CD4-positive, alpha-beta T cell treated with Interleukin-4 for 4 hours (primary cell): ENCODE measurements at places on chromosomes 12 and 14.

GRCh38 chr14:72024043-72024407, 91.8 kb downstream of the RGS6 start:
- DNase-seq, result peak; percentile 54

DNA sequence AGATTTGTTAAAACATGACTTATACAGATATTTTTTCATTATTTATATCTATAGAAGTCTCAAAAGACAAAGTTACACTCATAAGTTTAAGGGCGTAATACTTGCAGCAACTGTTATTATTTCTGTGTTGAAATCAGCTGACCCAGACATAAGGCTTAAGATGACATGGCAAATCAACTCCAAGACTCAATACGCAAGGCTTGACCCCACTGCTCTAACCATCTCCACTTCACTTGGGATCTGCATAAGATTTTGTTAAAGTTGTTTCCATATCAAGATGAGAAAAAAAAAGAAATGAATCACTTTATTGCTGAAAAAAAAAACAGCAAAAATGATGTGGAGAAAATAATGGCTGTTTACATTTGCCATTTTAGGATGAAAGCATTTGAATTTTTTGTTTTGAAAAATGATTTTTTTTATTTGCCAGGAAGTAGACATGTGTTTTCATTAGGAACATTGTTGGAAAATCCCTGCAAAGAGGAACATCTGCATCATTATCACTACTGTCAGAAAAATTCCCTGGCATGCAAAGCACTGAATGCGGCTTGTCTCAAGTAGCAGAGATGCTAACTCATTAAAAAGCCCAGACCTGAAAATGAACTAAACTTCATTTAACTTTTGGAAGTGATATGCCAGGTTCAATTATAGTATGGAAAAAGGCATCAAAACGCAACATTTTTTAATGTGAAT, 73.5 kb downstream of the LIN7A start:
- no peak for DNase-seq

DNA sequence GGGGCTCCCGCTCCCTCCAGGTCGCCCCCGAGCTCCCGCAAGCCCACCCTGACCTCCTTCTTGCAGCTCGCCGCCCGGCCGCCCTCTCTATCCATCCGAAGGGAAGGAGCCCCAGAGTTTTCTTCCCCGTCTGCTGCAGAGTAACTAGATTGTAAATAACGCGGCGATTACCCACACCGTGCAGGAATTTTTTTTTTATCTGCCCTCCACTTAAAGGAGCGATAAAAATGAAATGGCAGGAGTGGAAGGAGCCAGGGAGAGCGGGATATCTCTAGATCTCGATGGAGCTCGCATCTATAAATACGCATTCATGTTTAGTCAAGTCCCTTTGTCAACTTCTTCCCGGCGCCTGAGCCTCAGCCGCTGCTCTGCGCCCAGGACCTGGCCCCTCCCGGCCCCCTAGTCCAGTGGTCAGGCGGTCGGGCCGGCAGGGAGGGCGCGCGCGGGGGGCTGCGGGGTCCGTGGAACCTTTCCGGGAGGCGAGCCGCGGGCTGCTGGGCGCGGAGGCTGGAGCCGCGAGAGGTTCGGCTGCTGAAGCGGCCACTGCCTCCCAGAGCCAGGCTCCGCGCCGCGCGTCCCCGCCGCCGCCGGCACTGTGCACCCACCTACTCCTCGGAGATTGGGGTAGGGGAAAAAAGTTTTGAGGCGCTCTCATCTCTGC, 386.0 kb downstream of the BCAT1 start:
- DNase-seq, result no peak

- DNase-seq, result no peak
Measured at GRCh38 chr14:79583738-79584408, 627.4 kb downstream of the DIO2 start.

DNA sequence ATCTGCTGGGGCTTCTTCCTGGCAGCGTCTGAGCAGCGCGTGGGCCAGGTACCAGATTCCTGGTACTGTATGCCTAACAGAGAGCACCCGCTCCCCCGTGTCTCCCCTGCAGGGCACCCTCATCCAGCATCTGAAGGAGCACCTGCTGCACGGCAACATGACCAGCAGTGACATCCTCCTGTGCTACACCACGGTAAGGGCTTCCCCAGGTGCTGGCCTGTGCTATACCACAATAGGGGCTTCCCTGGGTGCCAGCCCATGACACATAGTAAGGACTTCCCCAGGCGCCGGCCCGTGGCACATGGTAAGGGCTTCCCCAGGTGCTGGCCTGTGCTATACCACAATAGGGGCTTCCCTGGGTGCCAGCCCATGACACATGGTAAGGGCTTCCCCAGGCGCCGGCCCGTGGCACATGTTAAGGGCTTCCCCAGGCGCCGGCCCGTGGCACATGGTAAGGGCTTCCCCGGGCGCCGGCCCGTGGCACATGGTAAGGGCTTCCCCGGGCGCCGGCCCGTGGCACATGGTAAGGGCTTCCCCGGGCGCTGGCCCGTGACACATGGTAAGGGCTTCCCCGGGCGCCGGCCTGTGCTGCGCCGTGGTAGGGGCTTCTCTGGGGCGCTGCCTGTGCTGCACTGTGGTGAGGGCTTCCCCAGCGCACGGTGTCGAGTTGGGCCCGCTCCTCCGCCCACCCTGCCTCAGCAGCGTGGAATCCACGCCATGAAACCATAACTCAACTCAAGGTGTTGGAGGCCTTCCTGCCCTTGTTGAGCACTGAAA, 49.3 kb downstream of the AACS start:
- no peak for DNase-seq

DNA sequence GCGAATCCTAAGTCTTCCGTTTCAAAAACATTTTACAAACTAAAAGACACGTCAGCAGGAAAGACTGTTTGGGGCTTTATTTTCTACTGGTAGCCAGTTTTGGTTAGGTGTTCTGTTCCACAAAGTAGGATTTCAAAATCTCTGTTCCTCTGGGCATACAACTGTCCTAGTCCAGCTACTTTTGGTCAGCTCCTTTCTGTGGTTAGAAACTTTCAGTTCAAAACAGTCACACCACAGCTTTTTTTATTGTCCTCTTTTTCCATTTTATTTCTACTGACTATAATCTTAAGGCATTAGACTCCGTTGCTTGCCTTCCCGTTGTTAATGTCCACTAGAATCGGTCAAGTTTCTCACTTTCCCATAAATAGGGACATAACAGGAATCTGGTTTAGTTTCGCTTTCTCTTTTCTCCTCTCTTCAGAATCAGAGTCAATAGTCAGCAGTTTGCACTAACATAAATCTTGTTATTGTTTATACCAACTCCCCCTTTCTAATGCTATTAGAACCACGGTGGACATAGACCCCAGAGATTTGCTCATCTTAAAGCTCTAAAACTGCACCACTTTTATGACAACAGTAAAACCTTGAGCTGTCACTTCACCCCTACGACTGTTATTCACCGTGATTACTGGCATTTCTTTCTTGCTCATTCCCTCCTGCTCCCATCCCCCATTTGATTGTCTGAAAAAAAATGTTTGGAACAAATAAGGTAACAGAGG, 41.5 kb upstream of the NPAS3 start:
- no peak for DNase-seq

DNA sequence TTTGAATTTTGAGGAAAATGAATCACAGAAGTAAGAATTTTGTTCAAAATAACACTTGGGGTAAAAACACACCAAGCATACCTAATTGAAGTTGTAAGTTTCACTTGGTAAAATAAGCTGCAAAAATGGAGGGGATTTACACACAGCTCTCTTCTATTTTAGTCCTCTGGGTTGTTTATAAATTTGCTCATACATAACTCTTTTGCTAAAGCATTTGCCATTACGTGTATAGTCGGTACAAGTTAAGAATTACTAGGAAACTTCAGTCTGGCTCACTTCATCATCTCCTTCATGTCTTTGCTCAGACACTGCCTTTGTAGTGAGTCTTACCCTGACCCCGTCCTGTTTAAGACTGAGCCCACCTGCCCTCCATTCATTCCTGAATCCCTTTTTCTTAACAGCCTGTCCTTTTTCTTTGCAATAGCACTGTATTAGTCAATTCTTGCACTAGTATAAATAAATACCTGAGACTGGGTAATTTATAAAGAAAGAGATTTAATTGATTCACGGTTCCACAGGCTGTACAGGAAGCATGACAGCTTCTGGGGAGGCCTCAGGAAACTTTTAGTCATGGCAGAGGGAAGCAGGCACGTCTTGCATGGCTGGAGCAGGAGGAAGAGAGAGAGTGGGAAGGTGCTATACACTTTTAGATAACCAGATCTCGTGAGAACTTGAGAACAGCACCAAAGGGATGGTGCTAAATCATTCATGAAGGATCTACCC, 451.1 kb downstream of the PCNX1 start:
- DNase-seq, result no peak

GRCh38 chr12:14810167-14810952, 3.6 kb downstream of the SMCO3 start:
- no peak for DNase-seq

DNA sequence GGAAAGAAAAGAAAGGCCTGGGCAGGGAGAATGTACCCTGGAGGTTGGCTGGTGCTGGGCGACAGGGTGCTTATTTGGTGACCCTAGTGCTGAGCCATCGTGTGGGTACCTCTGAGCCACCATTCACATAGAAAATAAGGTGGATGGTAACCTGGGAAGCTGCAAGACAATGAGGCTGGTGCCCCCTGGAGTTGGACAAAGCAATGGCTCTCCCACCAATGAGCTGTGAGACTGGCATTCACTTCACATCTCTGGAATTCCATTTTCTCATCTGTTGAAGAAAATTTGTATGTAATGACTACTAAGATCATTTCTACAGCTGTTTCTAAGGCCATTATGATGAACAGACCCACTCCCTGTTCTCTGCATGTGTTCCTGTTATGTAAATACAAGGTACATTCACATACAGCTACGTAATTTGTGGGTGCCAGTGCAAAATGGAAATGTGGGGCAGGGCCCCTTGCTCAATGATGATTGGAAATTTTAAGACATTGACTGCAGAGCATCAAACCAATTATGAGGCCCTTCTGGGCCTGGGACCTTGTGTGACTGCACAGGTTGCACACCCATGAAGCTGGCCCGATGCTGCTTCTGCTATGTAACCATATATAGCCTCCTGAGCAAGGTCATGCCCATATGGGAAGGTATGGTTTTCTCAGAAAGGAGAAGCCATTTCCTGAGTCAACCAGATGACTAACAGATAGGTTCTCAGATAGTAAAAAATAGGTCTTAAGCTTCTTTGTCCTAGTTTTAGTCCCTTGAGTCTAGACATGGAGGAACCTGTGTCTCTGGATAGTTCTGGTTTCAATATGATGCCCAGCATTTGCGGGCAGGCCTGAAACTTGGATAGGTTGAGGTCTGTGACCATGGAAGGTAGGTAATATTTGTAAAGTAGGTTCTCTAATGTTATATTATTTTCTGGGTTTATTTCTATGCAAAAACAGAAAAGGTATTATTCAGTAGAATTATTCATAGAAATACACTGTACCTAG, 63.4 kb upstream of the IGF1 start:
- DNase-seq, result no peak

- no peak for DNase-seq
Measured at GRCh38 chr12:124605150-124605882, 37.9 kb upstream of the NCOR2 start.

DNA sequence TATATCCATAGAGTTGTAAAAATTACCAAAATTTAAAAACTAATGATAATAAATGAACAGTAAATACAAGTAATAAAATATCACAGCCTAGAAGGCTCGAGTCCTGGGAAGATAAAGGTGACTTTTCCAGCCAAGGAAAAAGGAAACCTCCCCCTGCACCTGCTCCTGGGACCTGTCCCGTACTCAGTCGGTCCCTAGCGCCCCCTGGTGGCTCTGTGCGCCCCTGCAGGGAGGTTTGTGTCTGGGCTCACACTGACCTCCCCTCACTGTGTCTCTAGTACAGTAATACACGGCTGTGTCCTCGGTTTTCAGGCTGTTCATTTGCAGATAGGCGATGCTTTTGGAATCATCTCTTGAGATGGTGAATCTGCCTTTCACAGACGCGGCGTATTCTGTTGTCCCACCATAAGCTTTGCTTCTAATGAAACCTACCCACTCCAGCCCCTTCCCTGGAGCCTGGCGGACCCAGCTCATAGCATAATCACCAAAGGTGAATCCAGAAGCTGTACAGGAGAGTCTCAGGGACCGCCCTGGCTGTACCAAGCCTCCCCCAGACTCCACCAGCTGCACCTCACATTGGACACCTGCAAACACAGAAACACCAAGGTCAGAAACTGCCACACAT, 1030.4 kb downstream of the TMEM121 start:
- DNase-seq, result peak; percentile 59

DNA sequence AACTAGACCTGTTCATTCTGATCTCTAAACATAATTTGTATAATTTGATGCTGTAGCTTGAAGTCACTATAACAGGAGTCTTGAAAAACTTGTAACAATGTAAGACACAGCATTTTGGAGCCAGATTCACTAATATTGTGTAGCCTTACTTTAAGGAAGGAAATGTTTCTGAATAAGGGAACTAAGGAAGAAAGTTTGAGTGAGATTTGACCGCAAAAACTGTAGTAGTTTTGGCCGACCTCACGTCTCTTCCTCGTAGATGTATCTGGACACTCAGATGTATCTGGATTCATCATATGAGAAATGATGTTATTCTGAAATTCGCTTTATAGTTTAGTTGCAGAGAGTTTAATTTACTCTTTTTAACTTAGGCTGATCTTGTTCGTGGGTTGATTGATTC, 13.9 kb upstream of the DNAH10 start:
- no peak for DNase-seq
